HS-27A (cell line): ENCODE measurements at places on chromosomes 7 and 10.

- DNase-seq: no peak
These were observed 1188.3 kb upstream of the SORCS1 start for GRCh38 chr10:108352771-108353170.

- no peak for DNase-seq
These were observed 762 bp upstream of the SEMA3E start for GRCh38 chr7:83649701-83650100.

- no peak for DNase-seq
These were observed 102.0 kb downstream of the GLCCI1 start for GRCh38 chr7:8070451-8071180.

DNA sequence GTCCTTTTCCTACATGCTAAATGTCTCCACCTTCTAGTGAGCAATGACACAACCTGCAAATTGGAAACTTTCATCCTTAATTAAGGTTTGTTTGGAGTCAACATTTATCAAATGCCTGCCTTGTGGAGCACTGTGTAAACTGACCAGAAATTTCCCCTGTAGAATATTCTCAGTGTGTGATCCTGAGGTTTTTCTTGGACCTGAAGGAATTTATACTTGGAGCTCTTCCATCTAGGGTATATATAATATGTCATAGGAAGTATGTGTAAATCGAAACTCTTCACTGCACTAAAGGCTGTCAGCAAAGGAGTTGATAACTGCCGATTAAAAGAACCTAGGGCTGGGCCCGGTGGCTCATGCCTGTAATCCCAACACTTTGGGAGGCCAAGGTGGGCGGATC, 152.4 kb downstream of the NSUN6 start:
- DNase-seq: no peak

GRCh38 chr10:119502618-119503155, 39.8 kb downstream of the RGS10 start:
- DNase-seq: no peak

DNA sequence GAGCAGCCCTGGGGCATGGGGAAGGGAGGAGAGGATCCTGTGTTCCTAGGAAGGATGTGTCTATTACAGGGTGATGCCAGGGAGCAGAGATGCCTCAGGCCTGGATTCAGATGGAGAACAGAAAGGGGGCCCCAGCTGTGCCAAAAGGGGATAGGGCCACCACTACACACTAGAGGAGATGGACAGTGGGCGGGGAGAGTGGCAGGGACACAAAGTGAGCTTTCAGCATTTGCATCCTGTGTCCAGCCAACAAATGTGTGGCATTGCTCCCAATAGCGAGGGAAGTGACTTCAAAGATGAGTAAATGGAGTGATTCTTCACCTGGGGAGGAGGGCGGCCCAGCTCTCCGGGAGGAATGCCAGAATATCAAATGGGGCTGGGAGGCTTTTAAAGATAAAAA, 64.9 kb upstream of the WAPL start:
- DNase-seq: no peak

DNA sequence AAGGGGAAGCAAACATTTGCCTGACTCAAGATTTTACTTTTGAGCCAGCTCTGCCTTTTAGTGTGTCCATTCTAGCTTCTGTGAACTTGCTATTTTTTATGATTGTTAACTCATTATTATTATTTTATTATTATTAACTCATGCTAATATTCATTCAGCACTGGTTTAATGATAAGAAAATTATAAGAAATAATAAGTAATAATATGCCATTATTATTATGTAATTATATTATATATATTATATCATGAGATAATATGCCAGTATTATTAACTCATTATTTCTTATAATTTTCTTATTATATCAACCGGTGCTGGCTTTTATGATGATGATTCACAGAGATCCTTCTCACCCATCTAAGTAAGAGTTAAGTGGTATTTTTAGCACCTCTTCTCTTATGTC, 79.3 kb upstream of the NPVF start:
- no peak for DNase-seq
